NCI-H226 (cell line): ENCODE measurements at places on chromosomes 16 and 17.

GRCh38 chr16:11593581-11593980 is 6.9 kb upstream of the LITAF start:
- no peak for DNase-seq

DNA sequence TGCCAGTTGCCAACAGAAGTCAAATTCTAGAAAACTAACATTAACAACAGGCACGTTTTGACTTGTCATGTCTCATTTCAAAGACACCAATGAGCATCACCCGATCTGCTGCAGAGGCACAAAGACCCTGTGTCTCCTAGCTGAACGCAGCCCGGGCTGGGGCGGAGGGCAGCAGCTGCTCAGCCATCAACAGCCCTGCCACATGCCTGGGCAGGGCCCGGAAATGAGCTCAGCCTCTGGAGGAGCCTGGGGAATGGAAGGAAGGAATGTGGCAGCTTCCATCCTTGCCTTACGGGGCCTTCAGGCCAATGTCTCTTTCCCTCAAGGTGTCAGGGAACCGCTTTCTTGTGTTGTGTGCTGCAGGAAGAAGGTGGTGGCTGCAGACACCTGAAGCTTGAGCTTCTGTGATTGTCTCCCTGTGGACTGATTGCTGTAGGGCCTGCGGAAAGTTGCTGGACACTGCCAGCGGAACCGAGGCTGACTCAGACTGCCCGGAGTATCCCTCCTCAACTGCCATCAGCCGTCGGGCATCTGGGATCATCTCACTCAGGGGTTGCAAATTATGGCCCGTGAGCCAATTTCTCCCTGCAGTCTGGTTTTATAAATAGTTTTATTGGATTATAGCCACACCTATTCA is 7.3 kb downstream of the CDH13 start:
- DNase-seq = no peak

- DNase-seq = peak; percentile 50
Measured at GRCh38 chr16:78235168-78235800, 135.8 kb downstream of the WWOX start.

DNA sequence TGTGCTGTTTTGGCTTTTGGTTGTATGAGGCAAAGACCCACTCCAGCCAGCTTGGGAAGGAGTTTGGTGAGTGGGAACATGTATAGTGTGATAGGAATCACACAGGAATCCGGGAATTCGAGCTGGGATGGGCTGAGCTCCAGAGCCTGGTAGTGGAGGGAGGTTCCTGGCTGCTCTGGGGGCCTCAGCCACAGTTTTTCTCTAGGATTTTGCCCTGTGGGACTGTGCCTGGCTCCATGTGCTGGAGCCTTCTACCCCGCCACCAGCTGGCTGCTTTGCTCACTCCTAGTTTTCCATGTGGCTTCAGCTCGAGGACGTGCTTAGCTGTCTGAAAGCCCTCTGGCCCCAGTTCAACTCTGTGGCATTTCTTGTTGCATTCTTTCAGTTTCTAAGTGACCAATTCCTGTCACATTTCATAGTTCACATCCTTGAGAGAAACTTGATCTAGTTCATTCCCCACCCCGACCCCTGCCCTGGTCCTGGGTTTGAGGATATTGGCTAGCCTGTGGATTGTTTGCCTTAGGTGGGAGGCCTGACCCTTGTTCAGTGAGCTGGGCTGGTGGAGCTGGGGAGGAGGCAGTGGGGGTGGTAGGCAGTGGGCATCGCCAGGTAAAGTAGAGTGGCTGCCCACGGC is 5.0 kb downstream of the SEC14L1 start:
- DNase-seq = peak; percentile 38

DNA sequence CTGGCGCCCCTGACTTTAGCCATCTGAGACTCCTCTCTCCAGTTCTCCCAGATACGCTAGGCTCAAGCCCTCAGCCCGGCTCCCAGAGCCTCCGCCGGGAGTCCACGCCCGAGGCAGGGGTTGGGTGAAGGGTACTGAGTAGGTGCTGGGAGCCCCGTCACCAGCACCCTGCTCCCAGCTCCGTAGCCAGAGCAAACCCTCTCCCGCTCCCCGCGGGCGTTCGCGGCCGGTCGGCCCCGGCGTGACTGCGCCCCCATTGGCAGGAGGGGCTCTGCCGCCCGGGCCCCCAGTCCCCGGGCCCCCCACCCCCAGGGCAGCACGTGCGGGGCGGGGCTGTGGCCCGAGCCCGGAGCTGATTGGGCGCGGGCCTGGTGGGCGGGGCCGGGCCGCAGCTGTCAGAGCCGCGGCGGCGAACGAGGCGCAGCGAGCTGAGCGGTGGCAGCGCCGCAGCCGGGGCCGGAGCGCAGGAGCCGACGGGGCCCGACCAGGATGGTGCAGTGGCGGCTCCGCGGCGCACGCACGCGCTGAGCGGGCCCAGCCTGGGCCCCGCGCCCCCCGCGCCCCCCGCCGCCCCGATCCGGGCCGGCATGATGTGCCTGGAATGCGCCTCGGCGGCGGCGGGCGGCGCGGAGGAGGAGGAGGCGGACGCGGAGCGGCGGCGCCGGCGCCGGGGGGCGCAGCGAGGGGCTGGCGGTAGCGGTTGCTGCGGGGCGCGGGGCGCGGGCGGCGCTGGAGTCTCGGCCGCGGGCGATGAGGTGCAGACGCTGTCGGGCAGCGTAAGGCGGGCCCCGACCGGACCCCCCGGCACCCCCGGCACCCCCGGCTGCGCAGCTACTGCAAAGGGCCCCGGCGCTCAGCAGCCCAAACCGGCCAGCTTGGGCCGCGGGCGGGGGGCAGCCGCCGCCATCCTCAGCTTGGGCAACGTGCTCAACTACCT is at the start of gene SPNS2:
SPNS2 (plus strand) TSS at position 421 of the 937 bp plus-strand sequence; CDS start at position 588, 167 bp downstream.
- peak; percentile 64 for DNase-seq

DNA sequence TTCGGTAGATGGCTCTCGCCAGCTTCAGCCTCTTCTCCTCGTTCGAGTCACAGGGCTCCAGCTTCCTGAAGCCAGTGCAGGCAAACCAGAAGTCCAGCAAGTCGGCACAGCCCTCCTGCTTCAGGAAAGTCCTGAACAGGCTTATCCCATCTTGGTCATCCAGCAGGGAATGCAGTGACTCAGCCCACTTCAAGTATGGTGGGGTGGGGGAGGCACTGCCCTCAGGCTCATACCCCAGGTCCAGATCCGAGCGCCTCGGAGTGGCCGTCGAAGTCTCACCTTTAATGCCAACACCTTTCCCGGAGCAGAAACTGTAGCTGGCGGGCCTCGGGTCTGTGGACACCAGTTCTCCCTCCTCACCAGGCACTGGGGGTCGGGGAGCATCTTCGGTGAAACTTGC is 5.9 kb downstream of the AXIN1 start:
- peak; percentile 43 for DNase-seq

DNA sequence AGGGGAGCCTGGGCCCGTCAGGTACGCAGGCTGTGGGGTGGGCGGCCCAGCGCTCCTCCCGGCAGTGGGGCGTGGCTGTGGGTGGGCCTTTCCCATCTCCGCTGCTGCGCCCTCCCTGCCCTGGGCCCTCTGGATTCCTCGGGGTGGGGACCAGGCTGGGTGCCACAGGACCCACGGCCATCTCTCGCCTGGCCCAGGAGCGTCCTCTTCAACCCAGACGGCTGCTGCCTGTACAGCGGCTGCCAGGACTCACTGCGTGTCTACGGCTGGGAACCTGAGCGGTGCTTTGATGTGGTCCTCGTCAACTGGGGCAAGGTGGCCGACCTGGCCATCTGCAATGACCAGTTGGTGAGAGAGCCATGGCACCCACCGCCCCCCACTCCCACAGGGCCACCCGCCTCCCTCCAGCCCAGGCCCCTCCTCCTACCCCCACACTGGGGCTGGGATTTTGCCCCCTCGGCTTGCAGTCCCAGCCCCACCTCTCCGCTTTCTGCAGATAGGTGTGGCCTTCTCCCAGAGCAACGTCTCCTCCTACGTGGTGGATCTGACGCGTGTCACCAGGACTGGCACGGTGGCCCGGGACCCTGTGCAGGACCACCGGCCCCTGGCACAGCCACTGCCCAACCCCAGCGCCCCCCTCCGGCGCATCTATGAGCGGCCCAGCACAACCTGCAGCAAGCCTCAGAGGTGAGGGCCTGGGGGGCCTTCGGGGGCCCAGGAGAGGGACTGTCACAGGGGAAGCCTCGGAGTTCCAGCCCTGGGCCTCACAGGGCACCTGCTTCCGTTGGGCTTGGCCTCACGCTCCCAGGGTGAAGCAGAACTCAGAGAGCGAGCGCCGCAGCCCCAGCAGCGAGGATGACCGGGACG is 17.2 kb downstream of the KATNB1 start:
- DNase-seq = no peak

- peak; percentile 83 for DNase-seq
Measured at GRCh38 chr16:21301168-21301894, 23.2 kb upstream of the CRYM start.

GRCh38 chr17:31778523-31778922 is 80.5 kb downstream of the COPRS start:
- DNase-seq = no peak

- peak; percentile 56 for DNase-seq
Measured at GRCh38 chr16:73172241-73172972, 124.5 kb upstream of the ZFHX3 start.

GRCh38 chr16:49350265-49351095 is 23.1 kb upstream of the C16orf78 start:
- peak; percentile 9 for DNase-seq

DNA sequence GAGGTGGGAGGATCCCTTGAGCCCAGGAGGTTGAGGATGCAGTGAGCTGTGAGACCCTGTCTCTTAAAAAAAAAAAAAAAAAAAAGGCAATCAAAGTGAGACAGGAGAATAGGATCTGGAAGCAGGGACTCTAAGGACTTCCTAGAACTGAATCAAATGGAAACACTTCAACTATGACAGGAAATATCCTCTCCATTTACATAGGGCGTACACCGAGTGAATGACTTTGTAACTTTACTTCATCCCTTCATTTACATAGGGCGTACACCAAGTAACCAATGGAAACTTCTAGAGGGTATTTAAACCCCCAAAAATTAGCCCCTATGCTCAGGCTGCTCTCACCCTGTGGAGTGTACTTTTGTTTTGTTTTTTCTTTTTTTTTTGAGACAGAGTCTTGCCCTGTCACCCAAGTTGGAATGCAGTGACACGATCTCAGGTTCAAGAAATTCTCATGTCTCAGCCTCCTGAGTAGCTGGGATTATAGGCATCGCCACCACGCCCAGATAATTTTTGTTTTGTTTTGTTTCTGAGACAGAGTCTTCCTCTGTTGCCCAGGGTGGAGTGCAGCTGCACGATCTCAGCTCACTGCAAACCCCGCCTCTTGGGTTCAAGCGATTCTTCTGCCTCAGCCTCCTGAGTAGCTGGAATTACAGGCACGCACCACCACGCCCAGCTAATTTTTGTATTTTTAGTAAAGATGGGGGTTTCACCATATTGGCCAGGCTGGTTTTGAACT is 9.6 kb upstream of the PRPSAP1 start:
- DNase-seq = no peak

- peak; percentile 90 for DNase-seq
Measured at GRCh38 chr16:90022209-90023077, 3.2 kb upstream of the DBNDD1 start.

DNA sequence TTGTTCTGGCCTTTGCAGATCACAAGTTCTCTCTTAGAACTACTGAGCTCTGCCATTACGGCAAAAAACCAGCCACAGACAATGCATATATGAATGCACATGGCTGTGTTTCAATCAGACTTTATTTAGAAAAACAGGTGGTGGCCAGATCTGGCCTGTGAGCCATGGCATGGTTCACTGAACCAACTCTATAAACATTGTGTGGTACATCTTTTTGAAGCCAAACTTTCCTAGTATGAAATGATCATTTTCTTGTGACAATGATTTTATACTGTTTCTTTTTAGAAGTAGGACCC is 65.9 kb upstream of the AMZ2 start:
- no peak for DNase-seq

GRCh38 chr17:19456016-19456927 is 45.2 kb downstream of the RNF112 start:
- no peak for DNase-seq

DNA sequence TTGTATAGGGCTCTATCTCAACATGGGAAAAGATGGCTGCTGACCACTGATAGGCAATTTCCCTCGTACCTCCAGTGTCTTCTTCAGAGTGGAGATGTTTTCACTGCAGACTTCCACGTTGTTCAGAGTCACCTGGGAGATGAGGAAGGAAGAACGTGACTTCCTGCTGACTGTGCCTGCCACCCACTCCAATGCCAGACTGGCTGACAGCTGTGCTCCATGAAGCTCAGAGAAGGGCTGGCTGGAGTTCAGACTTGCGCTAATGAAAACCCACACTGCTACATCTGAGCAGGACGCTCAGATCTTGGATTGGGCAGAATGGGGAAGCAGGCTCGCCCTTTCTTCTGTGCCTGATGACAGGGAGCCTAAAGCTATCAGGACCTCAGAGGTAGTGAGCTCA is 33.1 kb downstream of the COG4 start:
- no peak for DNase-seq

DNA sequence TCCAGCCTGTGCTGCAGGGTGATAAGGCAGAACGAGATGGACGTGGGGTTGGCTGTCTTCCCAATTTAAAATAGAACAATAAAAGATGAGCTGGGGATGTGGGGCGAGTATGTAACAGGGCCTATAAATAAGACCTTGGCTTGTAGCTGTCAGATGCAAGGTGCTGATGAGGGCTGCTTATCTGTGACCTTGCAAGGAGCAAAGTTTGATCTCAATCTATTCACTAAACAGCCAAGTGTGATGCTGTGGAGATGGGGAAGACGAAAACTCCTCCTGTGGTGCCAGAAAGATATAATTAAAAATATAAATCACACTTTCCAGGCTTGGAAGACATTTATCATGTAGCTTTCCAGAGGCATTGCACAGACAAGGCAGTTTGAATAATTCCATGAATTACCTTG is 26.7 kb upstream of the TEX2 start:
- no peak for DNase-seq

GRCh38 chr16:67652578-67653127 is 7.4 kb downstream of the ACD start:
- peak; percentile 12 for DNase-seq

DNA sequence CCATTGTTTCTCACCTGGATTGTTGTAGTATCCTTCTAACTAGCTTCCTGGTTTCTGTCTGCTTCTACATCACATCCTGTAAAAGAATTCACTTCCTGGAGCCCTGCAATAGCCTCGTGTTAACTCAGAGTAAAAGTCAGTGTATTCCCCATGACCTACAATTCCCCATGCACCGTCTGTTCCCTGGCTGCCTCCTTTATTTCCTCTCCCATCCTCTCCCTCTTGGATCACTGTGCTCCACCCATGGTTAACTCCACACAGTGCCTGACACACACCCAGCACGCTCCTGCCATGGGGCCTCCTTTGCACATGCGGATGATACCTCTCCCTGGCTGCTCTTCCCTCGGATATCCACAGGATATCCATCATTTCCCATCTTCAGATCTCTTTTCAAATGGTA is 301.4 kb upstream of the IRX3 start:
- DNase-seq = no peak

GRCh38 chr16:85057948-85058347 is 30.4 kb downstream of the KIAA0513 start:
- no peak for DNase-seq
